ENCODE measurements at places on chromosomes 2 and 18.

GRCh38 chr2:143575340-143575739, 446.1 kb downstream of the ARHGAP15 start:
- DNase-seq, result no peak

- DNase-seq, result no peak
These were observed 31.6 kb downstream of the CDK15 start for GRCh38 chr2:201837824-201838431.

DNA sequence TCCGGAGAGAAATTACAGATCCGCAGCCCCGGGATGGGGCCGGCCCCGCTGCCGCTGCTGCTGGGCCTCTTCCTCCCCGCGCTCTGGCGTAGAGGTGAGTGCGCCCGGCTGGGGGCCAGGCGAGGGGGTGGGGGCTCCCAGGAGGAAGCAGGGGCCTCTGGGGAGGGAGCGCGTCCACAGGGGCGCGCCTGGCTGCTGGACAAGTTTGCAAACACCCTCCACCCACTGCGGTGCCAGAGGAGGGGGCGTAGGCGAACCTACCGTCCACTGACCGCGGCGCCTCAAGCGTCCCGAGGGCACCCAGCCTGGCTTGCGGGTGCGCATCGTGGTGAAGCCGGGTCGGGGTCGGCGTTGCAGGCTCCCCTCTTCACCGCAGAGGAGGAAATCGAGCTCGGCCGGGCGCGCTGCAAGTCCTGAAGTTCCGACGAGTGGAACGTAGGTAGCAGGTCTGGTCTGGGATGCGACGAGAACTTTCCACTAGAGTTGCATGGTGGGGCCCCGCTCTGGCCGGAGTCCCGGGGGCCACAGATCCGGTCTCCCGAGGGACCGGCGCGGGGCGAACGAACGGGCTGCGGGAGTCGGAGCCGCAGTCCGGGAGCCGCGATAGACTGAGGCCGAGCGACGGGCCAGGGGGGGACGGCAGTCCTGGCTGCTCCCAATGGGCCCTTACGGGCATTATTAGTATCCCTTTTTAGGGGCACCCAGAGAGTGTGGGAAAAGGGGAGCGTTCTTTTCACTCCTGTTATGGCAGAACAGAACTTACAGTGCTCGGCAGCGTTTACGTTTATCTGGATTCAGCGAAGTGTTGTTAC, 502 bp downstream of the MERTK start:
- peak; percentile 27 for DNase-seq

DNA sequence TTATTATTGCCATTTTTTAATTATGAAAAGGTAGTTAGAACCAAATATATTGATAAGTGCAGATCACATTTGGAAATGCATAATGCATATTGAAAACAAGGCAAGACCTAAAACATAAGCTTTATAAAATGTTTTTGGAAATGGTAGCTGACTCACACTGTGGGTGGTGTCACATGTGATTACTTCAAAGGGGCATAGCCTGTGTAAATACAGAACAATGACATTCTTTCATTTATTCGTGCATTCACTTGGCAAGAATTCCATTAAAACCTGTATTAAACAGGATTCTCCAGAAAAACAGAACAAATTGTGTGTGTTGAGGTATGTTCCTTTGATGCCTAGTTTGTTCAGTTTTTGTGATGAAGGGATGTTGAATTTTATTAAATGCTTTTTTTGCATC, 427.3 kb upstream of the ST6GAL2 start:
- no peak for DNase-seq

Data from GM12892 (cell line).